ENCODE measurements at places on chromosomes 12 and 14.
A peak's percentile ranks its signal among the peaks of the same experiment; 100 is the strongest.

DNA sequence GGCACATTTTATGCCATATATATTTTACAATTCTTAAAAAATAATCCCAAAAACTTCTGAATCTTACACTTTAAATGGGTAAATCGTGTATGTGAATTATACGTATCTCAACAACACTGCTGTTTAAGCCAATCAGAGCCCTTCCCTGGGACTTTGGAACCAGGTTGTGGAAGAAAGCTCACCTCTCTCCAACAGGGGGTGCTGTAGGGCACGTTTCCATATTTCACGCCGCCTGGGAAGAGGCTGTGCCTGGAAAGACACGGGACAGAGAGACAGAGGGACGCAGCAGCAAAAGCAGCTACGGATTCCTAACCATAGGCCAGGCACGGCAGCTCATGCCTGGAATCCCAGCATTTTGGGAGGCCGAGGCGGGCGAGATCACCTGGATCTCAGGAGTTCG lies 29.4 kb upstream of the FBRSL1 start:
- no peak for DNase-seq

GRCh38 chr12:4140581-4141301 lies 132.8 kb upstream of the CCND2 start:
- no peak for DNase-seq

- no peak for DNase-seq
These were observed 20.7 kb downstream of the IQSEC3 start for GRCh38 chr12:87315-87714.

- DNase-seq: no peak
These were observed 255.5 kb downstream of the RASSF9 start for GRCh38 chr12:85580562-85581168.

DNA sequence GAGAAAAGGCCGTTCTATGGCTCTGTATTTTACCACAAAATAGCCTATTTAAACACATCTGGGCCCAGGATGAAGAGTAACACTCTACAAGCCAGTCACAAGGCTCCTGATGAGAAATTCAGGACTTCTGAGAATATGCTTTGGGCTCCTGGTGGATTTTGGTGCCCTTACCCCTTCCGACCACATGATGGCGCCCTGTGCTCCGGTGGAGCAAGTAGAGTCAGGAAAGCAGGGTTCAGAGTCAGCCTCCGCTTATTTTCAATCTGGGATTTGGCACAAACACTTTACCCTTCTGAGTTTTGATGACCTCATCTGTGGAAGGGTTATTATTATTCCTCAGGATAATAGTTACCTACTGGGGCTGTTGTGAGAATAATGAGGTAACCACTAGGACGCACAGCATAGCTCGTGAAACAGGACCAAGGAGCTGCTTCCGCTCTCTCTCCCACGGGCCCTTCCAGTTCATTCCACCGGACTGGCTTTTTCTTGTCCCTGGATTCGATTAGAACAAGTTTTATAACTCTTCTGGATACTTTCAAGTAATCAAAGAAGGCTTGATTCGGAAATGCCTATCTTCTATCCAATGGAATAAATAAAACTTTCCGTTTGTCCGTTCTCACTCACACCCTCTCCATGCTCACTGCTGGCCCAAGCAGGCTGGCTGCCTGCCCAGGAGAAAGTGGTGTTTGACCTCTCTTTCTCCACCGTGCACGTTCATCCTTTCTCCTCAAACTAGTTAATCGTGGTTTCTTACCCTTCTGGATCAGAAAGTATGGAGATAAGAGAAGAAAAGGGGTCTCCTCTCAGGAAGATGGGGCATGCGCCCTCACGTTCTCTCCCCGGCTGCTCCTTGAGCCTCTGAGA lies 104.6 kb downstream of the GALC start:
- DNase-seq: no peak

DNA sequence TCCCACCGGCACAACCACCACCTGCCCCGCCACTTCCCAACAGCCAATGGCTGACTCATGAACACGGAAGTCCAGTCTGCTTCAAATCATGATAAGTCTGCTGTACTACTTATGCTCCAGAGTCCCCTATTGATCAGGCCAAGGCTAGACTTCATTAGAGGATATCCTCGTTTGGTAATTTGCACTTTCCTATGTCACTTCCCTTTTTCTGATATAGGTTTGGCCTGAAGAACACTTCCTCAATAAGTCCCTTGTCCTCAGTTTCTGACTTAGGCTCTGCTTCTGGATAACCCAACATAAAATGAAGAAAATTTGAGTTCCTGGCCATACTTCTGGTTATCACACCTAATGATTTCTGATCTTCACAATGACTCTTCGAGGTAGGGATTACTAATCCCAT lies 45.3 kb downstream of the IFNG-AS1 start:
- no peak for DNase-seq

DNA sequence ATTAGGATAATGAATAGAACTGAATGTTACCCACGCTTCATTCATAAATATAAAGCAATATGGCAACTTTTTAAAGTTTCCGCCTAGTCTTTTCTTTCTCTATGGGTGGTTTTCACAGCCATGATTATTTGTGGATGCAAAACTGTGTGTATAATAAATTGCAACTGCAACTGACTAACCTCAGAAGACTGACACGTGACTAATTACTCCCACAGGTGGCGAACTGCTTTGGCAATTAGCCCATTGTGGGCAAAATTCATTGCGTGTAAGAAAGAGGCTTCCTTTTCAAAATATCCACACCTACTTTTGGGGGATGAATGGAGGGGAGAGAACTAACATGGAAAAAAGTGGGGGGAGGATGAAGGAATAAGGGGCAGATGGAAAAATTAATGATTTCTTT lies 79.0 kb downstream of the SLC25A21 start:
- no peak for DNase-seq

DNA sequence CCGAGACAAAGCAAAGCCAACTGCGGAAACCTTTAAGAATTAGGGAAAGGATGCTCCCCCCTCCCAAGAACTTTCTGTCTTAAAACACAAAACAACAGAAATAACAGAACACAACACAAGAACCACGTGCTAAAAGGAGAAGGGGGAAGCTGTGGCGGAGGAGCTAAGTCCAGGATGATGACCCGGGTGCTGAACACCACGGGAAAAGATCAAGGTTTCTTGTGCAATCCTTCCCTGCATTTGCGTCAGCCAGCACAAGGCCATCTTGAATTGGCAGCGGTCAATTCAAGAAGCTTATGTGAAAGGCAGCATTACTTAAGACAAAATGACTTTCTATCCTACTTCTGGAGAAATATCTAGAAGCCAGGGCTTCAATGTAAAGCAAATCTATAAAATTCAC lies 11.0 kb upstream of the CREBL2 start:
- DNase-seq: no peak

DNA sequence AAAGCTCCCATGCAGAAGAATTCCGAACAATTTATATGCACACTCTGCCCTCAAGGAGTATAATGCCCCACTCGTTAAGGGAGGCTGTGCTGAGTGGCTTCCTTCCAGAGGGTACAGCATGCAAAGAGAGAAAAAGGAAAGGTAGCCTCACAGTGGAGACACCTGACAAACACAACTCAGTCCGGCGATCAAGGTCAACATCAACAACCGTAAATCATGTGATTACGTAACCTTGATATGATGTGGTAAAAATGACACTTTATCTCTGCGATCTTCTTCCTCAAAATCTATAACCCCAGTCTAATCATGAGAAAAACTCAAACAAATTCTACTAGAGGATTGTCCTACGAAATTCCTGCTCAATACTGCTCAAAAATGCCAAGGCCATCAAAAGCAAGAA lies 400.5 kb upstream of the CCDC196 start:
- no peak for DNase-seq

GRCh38 chr14:104096751-104097700 lies 11.5 kb downstream of the ASPG start:
- no peak for DNase-seq

DNA sequence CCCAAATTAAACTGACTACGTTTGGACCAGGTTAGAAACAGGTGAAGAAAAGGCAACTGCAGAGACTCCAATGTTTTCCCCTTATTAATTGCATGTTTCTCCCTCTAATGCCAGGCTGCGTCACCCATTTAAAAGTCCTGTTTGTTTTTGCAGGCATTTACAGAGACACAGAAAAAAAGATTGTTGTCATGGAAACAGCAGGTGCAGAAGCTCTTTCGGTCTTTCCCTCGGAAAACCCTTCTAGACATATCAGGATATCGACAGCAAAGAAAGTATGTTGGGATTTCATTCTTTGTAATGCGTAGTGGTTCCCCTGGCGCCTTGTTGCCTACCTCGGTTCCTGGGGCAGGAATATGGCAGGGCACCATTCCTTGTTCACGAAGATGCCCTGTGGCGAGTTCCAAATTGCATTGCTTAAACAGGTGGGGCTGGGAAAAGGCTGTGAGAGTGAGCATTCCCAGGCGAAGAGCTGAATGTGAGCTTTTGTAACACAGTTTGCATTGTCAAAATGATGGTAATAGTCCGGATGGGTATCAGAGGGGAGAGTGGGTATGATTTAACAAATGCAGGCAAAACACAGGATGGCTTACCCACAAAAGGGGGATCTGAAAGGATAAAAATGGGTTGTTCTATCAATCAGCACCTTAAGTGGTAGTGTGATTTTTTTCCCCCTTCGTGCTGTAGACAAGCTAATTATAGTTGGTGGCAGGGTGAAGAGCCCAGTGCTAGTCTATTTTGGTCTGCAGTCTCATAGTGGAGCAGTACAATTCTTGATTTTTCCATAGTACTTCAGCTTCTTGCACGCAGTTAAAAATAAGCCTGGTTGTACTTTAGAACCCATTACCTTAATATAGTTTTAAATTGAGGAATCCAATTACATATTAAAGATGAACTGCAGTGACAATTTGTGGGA lies 132.4 kb downstream of the GCH1 start:
- DNase-seq: no peak

DNA sequence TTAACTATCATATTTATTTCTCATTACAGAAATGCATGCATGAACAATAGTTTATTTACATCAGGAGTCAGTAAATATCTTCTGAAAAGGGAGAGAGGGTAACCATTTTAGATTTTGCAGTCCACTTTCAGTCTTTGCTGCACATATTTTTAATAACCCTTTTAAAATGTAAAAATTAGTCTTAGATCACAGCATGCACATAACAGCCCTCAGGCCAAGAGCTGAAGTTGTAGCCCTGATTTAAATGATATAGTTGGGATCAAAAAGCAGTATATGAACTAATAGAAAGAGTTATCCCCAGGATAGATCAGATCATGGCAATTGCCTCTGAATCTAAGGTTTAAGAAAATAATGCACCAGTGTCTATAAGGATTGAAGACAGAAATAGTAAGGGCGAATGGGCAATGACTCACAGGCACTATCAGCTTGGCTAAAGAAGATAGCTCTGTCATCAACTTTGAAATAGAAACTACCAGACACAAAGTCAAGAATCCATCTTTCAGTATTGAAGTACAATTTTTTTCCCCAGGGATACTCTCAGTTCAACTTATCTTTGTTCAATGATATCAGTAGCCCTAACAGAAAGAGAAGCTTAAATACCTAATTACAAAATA lies 13.1 kb upstream of the CLEC7A start:
- DNase-seq: no peak

GRCh38 chr12:11716794-11717518 lies 67.5 kb downstream of the ETV6 start:
- no peak for DNase-seq

DNA sequence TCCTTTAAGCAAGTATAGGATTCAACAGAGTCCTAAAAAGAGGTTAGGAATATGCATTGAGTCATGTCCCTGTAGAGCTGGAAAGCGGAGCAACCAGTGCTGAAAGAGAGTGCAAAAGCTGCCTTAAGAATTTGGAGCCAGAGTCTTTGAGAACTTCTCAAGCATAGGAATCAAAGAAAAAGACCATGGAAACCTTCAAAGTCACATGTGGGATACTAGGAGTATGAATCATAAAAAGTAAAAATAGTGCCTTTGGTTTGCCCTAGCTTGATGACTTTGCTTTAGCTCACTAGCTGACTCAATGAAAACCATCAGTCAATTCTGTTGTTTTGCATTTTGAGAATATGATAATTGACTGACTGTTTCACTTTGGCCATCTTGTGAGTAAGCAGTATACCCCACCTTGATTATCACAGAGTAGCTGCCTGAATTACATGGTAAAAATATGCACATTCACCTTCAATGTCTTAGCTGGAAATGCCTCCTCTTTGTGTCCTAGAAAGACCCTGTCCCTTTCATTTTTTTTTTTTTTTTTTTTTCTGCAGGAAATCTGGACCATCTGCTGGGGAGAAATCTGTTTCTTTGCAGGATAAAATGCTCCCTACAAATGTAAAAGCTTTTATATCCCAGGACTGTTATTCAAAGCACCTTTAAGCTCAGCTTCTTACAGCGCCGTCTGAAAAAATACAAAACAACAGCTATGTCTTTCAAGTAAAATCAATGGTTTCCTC lies 248.6 kb upstream of the KRR1 start:
- DNase-seq: no peak

- DNase-seq: peak; percentile 22
These were observed 99.9 kb downstream of the TMTC3 start for GRCh38 chr12:88241862-88242570.

GRCh38 chr12:51397670-51398069 lies 6.5 kb upstream of the GALNT6 start:
- no peak for DNase-seq

GRCh38 chr12:66751432-66752113 lies 72.7 kb upstream of the GRIP1 start:
- DNase-seq: no peak

GRCh38 chr12:70795608-70796007 lies 124.9 kb downstream of the PTPRR start:
- no peak for DNase-seq

- DNase-seq: no peak
These were observed 610.7 kb upstream of the TMEM132C start for GRCh38 chr12:127656266-127656665.

DNA sequence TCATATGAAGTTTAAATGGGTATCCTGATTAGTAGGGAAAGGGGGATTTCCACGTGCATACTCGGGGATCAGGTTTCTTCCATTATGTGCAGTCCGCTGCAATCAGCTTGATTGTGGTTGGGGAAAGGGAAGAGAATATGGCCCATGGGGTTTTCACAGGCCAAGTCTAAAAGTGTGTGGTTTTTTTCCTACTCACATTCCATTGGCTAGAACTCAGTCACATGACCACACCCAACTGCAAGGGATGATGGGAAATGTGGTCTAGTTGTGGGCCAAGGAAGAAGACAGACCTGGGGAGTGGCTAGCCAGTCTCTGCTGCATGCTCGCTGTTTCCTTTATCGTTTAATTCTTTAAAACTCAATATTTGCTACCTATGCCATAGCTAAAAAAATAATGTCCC lies 105.1 kb downstream of the PRIMA1 start:
- no peak for DNase-seq

DNA sequence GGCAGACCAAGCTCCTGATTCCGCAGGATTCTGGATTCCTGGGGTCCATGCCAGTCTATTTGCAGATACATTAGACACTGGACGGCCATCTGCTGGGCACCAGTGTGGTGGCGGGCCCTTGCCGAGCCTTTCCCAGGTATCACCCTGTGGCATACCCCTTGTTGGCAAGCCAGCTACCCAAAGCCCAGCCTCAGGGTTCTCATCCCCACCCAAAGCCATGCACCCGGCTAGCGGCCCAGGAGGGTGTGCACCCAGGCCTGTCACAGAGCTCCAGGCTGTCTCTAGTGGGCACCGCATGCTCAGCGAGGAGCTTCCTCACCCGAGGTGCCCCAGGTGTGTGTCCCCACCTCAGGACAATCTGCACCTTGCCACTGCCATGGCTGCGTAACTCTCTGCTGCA lies 13.7 kb downstream of the MMAB start:
- no peak for DNase-seq

Data from omental fat pad (tissue), 4 donors.